ENCODE measurements at places on chromosomes 16 and 17.

DNA sequence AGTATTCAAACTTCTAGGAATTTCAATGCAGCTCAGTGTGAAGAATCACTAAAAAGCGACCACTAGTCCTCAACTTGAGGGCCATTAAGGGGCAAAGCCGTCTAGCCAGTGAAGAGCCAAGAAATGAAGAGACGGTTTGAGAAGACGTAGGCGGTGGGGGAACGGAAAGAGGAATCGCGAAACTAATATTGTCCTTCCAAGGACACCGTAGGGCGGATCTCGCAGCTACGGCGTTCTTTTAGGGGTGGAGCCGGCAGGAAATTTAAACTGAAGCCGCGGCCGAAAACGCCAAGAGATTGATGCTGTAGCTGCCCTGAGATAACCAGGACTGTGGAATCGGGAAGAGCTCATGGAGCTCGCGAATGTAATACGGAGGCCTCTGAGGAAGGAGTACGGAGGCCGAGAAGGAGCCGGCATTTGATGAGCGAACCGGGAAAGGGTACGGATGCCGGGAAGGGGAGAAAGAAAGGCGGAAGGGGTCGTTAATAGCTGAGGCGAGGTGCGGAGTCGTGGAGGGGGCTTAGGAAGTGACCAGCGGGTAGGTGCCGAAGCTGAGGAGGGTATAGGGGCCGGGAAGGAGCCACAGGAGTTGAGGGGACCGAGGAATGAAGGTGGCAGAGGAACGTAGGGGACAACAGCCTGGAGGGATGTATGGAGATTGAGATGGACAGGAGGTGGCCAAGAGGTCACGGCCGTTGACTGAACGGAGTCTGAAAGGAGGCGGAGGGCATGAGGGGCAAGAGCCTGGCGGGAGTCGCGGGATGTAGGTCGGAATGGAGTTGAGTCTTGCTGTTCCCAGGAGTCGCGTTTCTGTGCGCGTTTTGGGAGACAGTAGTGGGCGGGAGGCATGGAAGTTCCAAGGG lies at the start of gene DBF4B:
Gene DBF4B, plus strand, starts transcription at position 265 of the 863 bp plus-strand sequence. Its CDS starts 156 bp downstream, at position 421.
- DNase-seq, result peak; percentile 80

DNA sequence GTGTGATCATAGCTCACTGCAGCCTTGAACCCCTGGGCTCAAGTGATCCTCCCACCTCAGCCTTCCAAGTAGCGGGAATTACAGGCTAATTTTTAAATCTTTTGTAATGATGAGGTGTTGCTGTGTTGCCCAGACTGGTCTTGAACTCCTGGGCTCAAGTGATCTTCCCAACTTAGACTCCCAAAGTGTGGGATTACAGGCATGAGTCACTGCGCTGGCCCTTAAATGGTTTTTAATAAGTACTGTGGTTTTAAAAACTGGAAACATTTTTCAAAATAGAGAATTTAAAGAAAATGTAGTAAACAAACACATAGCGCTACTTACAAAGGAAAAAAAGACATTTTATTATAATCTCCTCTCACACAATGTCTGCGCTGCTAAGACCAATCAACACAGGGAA lies 32.2 kb downstream of the MARCHF10 start:
- no peak for DNase-seq

- no peak for DNase-seq
These were observed 6.4 kb upstream of the NPRL3 start for GRCh38 chr16:144797-145252.

GRCh38 chr16:51168755-51169154 lies 17.7 kb upstream of the SALL1 start:
- no peak for DNase-seq

DNA sequence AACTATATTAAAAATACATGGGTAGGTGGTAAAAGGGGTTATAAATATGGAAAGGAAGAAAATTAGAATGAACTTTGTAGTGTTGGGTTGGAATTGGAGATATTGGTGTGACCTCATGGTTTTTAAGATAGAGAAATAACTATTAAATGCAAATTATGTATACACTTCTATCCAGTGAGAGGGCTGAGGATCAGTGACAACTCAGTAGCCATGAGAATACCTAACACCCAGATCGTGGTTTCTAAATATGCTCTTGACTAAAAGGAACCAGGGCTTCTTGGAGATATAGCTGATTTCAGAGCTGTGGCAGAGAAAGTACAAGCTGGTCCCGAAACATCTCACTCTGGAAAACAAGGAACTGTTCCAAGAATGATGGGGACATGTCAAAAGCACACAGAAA lies 44.4 kb downstream of the SLC6A4 start:
- DNase-seq, result no peak

GRCh38 chr16:47392081-47392480 lies 68.8 kb downstream of the ITFG1 start:
- no peak for DNase-seq

Measured in activated CD8-positive, alpha-beta memory T cell treated with anti-CD3 and anti-CD28 coated beads, Interleukin-2, amount 50 U/mL, for 4 hours (primary cell).